Thoracic aorta (tissue), 2 donors: ENCODE measurements at places on chromosomes 3 and 15.

DNA sequence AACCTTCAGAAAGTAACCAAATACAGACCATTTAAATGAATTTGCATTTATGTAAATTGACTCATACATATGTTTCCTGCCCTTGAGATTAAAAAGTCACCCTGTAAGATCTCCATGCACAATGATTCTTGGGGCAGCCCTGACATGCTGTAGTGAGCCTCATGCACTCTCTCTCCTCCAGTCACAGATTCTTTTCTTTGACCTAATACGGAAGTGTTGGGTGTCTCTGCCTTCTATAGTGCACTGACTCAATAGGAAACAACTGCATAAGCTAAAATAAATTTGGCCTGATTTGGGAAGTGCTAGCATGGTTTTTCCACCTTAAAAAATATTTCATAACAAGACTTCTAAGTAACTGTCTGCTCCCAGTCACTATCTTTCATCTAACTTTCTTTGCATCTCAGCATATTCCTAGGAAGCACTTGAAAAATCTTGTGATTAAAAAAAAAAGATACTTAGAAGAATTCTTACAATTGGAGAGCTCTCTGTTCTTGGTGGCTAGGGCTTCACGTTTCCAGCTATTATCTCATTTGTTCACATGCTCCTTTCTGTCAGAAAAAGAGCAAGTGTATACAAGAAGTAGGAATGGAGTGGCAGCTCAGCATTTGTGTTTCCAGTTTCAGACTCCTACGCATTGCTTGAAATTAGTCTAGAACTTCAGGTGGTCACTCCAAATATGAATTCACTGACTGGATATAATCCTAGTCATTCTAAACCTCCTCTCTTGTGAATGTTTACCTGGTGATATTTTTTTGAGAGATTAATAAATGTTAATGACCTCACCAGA, 207.9 kb upstream of the COL8A1 start:
- no peak for DNase-seq

DNA sequence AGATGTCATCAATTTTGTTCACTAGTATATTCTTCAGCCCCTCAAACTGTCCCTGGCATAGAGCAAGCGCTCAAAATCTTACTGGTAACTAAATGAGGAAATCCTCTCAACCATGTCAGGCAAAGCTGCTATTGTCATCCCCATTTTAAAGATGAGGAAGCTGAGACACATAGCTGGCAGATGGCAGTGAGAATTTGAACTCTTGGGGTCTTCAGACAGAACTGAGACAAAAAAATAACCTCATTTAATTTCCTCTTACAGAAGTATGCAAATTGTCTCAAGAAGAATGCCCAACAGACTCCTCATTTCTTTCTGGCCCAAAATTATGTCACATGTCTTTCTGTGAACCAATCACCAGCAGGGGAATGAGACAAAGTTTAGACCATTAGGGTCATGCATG, 40.2 kb upstream of the LYZL4 start:
- DNase-seq, result no peak

DNA sequence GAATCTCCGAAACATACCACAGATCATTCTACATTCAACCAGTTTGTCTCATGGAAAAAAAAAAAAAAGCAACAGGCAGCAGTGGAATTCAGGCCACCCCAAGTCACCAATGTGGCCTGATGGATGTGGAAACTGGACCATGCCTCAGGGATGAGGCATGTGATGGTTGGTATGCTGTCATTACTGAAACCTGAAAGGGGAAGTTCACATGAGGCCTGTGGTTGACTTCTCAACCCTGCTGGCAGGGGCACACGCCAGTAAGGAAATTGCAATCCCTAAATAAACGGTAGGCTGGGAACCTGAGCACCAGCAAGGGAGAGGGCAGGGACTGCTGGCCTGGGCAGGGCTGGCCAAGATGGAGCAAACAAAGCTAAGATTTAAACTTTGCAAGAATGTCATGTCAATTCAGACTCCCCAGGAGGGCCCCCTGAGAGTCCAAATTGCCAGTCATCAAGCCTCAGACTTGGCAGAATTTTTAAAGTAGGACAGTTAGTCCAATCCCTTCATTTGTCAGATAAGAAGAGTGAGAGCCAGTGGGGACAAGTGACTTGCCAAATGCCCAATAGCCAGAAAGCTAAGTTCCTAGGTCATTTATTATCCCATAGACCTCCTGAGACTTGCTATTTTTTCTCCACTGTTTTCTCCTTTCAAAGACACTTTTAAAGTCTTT, 310.4 kb downstream of the ERC2 start:
- no peak for DNase-seq

GRCh38 chr15:74038707-74039655, 43.4 kb downstream of the GOLGA6A start:
- DNase-seq, result no peak

GRCh38 chr3:182837855-182838454, 44.7 kb downstream of the ATP11B start:
- no peak for DNase-seq

- no peak for DNase-seq
These were observed 214.7 kb upstream of the CADM2 start for GRCh38 chr3:84744130-84744529.

DNA sequence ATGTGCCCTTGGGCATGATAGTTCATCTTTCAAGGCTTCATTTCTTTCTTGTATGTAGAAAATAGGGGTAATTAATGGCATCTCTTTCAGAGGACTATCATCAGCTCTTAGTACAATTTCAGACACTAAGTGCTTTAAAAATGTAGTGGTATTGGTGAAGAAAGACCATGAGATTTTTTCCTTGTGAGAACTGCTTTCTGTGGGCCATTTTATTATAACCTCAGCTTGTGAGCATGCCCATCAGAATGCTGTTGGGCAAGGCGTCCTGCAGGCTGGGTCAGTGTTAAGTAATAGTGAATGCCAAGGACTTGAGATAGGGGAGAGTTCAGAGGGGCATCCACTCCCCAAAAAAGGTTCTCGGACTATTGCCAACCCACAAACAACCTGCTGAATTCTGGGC, 187.9 kb downstream of the GHSR start:
- DNase-seq, result no peak

- no peak for DNase-seq
These were observed 156.9 kb downstream of the MEX3B start for GRCh38 chr15:81888748-81889484.

DNA sequence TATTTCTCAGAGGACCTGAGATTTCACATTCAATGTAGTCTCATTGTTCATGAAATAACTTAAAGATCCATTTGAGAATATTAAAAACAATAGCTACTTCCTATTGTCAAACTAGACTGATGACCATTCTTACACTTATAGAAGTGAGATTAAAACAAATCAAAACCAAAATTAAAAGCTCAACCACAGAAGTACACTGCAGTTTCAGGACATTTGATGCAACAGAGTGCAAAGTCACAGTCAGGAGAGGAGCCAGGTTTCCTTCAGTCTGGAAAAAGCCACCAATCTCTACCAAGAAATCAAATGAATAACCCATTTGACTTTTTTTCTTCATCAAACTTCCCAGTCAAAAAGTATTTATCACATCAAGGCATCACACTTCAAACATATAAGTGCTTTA, 5.5 kb downstream of the CCPG1 start:
- DNase-seq, result no peak

- DNase-seq, result no peak
These were observed 41.7 kb upstream of the CAPN7 start for GRCh38 chr3:15164340-15164739.

DNA sequence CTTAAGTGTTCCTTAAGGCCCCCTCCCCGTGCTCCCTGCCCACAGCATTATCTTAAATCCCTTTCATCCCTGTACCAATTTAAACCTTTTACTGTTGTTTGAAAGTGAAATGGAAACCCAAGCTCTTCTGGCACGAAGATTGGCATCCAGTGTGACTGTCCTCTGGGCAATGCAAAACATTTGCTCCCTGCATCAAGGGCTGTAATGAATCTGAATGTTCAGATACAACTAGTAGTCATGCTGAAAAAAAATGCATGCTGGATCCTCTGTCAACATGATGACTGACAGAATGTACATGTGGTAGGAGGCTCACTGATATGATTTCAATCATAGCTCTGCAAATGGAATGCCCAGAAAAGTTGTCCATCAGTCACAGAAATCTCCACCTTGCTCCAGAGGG, 8.1 kb upstream of the CDIN1 start:
- no peak for DNase-seq

- DNase-seq, result no peak
These were observed 79.4 kb upstream of the PLXNA1 start for GRCh38 chr3:126903521-126903920.

GRCh38 chr15:82952158-82953081, at the start of gene HOMER2:
Gene HOMER2, minus strand, starts transcription at chr15:82952720. Its CDS starts 185 bp downstream, at chr15:82952535.
- no peak for DNase-seq

- DNase-seq, result no peak
These were observed 10.7 kb downstream of the PDE8A start for GRCh38 chr15:84992157-84992944.

DNA sequence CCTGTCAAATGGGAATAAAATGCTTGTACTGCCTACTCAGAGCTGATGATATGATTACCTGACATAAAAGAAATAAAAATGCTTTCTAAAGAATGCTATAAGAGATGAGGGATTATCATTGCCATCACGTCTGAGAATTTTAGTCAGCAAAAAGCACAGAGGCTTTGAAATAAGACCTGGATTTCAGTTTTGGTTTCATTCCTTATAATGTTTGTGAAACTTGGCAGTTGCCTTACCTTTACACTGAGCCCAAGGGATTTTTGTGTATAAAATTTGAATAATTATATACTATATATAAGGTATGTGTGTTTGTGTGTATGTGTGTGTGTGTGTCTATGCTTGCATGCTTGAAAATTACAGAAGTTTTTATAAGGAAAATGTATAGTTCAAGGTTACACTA, 634.8 kb upstream of the BCHE start:
- DNase-seq, result no peak

GRCh38 chr3:9409981-9410854, 12.8 kb downstream of the SETD5 start:
- DNase-seq, result no peak

- DNase-seq, result no peak
These were observed 3.3 kb upstream of the SLC38A3 start for GRCh38 chr3:50201573-50202315.

- no peak for DNase-seq
These were observed 69.2 kb upstream of the COL6A5 start for GRCh38 chr3:130276203-130276803.

DNA sequence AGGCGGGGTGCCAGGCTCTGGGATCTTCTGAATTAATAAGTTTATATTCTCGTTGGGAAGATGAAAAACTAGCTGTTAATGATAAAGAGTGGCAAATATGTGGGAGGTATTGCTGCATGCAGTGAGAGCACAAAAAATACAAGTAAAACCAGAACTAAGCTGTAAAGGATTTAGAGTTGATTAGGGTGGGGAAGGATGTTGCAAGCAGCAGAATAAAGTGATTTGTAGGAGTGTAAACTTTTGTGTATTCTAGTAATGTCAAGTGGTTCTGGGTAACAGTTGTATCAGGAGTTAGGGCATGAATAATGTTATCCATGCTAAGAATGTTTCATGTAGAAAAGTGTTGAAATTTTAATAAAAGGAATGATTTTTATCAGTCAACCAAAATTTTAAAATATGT, 18.1 kb downstream of the CRYBG3 start:
- no peak for DNase-seq

DNA sequence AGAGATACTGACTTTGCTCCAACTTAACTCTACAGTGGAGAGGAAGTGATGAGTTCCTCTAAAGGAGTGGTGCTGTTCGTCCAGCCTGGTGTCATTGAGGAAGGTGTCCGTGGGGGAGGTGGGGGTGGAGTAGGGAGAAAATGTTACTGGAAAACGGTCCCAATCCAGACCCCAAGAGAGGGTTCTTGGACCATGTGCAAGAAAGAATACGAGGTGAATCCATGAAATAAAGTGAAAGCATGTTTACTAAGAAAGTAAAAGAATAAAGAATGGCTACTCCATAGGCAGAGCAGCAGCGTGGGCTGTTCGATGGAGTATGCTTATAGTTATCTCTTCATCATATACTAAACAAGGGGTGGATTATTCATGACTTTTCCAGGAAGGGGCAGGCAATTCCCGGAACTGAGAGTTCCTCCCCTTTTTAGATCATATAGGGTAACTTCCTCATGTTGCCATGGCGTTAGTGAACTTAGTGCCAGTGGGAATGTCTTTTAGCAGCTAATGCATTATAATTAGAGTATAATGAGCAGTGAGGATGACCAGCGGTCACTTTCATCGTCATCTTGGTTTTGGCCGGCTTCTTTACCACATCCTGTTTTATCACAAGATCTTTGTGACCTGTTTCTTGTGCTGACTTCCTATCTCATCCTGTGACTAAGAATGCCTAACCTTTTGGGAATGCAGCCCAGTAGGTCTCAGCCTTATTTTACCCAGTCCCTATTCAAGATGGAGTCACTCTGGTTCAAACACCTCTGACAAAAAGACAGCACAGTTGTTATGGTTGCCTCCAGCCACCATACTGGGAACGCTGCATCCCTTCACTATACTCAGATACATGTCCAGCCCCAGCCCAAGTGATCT, 38.6 kb downstream of the CLEC3B start:
- no peak for DNase-seq

DNA sequence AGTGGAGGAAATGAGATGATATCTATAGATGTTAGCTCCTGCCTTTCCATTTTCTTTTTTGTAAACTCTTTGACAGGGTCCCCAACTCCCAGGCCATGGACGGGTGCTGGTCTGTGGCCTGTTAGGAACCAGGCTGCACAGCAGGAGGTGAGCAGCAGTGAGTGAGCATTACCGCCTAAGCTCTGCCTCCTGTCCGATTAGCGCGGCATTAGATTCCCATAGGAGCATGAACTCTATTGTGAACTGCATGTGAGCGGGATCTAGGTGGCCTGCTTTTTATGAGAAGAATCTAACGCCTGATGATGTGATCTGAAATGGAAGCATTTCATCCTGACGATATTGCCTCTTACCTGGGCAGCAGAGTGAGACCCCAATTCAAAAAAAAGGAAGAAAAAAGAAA, 56.8 kb upstream of the CHD2 start:
- DNase-seq, result no peak

GRCh38 chr3:143464850-143465249, 345.3 kb downstream of the CHST2 start:
- no peak for DNase-seq

- no peak for DNase-seq
These were observed 87.7 kb downstream of the MEGF11 start for GRCh38 chr15:66165856-66166255.

- DNase-seq, result no peak
These were observed 1271.0 kb downstream of the NSUN3 start for GRCh38 chr3:95333826-95334225.

- no peak for DNase-seq
These were observed 4.6 kb downstream of the SHOX2 start for GRCh38 chr3:158101335-158102241.

GRCh38 chr15:83626171-83626802, 27.6 kb upstream of the ADAMTSL3 start:
- no peak for DNase-seq
